ENCODE measurements at places on chromosomes 7 and 10.

DNA sequence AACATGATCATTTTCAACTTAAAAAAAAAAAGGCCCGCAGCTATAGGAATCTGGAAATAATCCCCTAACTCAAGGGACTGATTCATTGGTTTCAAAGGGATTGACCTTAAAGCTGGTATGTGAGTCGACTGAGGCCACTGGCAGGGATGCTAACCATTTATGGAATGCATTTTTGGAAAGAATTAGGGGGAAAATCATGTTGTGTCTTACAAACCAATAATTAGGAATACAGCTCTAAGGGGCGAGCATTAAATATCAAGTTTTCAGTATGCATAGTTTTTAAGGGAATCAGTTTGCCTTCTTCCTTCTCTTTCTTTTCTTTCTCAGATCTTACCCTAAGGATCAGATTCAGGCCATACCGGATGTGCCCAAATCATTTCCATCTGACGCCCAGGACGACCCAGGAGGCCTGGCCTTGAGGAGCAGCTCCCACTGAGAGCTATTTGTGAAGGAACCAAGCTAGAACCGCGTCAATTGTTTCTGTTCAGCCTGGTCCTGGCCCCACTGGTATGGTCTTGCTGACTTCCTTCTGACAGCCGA is 48.7 kb downstream of the BPGM start:
- no peak for DNase-seq

GRCh38 chr7:34157137-34157536 is 251.8 kb downstream of the BMPER start:
- no peak for DNase-seq

DNA sequence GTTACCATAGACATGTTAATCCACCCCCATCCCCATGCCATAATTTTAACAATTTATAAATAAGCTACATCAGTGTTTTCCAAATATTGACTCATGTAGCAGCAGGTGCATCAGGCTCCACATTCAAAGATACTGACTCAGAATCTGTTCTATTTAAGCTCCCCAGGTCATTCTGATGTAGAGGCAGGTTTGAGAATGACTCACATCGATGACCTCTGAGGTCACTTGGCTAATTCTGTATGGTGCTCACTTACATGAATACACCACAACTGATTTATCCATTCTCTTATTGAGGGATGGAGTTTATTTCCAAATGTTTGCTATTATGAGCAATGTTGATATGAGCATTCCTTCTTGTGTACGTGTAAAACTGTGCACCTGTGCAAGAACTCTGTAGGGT is 1159.0 kb downstream of the TYW1 start:
- DNase-seq: no peak

- DNase-seq: no peak
These were observed 145.3 kb upstream of the PRSS1 start for GRCh38 chr7:142603870-142604448.

GRCh38 chr7:128383776-128384175 is 22.3 kb upstream of the PRRT4 start:
- no peak for DNase-seq

All from heart right ventricle (tissue), 16 donors.